ENCODE measurements at places on chromosomes 12 and 14. TPM values are rescaled to one million over a fixed set of nuclear protein-coding genes. Genes with fewer than 3 reads are reported as not detected.

Gene GARIN6
- total RNA-seq = not detected

Gene SERPINA9
- total RNA-seq = not detected

Gene KLRF1
- not detected for total RNA-seq

Gene NPAS3
- total RNA-seq = not detected

Gene KRT82
- not detected for total RNA-seq

Gene TAS2R7
- total RNA-seq = not detected

Gene SLC4A8
- total RNA-seq = 1.3 TPM

Gene ASCL1
- not detected for total RNA-seq

Gene NFKBIA
- total RNA-seq = 395 TPM

Data from activated naive CD8-positive, alpha-beta T cell treated with anti-CD3 and anti-CD28 coated beads for 36 hours (primary cell).